ENCODE measurements at places on chromosomes 7 and 10.

- no peak for DNase-seq
These were observed 38.7 kb downstream of the INSYN2A start for GRCh38 chr10:127157506-127158200.

GRCh38 chr10:33566426-33566825 lies 232.0 kb upstream of the NRP1 start:
- DNase-seq = no peak

DNA sequence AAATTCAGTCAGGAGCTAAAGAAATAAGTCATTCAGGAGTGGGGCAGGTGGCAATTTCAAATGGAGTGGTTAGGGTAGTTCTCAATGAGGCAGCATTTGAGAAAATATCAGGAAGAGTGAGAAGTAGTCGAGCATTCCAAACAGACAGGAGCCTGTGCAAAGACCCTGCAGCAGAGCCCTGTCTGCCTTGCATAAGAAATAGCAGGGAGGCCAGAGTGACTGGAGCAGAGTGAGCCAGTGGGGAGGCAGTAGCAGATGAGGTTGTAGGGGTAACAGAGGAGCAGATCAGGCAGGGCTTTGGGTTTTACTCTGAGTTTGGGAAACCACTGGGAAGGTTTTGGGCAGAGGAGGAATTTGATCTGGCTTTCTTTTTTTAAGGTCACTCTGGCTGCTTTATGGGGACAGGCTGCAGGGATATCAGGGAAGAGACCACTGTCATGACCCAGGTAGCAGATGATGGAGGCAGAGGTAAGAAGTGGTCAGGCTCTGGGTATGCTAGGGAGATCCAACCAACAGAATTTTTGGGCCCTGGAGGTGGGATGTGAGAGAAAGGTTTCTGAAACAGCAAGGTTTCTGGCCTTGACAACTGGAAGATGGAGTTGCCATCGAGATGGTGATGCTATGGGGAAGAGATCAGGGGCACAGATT lies 1.3 kb upstream of the BLVRA start:
- DNase-seq = no peak

GRCh38 chr7:64849250-64849923 lies 53.7 kb upstream of the ZNF273 start:
- DNase-seq = no peak

GRCh38 chr7:111232249-111233084 lies 141.5 kb downstream of the LRRN3 start:
- DNase-seq = no peak

DNA sequence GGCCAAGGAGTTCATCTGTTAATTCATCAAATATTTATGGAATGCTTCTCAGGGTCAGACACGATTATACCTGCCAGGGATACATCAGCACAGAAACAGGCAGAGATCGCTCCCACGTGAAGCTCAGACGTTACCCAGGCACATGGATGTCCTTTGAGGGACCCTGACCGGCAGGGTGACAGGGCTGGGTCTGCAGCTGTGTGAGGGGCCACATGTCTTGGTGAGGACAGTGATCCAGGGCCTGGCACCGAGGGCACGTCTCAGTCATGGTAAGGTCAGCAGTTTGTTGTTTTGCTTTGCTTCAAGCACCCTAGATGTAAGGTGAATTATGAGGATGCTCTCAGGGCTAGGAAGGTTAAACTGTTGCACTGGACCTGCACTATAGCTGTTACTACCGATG lies 227.9 kb downstream of the WDR37 start:
- DNase-seq = no peak

- DNase-seq = no peak
These were observed 130.6 kb downstream of the WDR11 start for GRCh38 chr10:120981601-120982391.

- no peak for DNase-seq
These were observed 39.7 kb downstream of the TES start for GRCh38 chr7:116249969-116250553.

- DNase-seq = no peak
These were observed 150.1 kb downstream of the FAM107B start for GRCh38 chr10:14624600-14624999.

- DNase-seq = no peak
These were observed 33.7 kb downstream of the R3HCC1L start for GRCh38 chr10:98168147-98168546.

GRCh38 chr10:27614776-27615175 lies 110.7 kb downstream of the RAB18 start:
- no peak for DNase-seq

- DNase-seq = no peak
These were observed 213.6 kb downstream of the TNS3 start for GRCh38 chr7:47368190-47368812.

Measured in stimulated activated CD4-positive, alpha-beta T cell treated with anti-CD3 and anti-CD28 coated beads, Interleukin-1b, Interleukin-23, amount 100 ng/mL, for 1 hour (primary cell).